Kidney tubule cell (primary cell): ENCODE measurements at places on chromosomes 12 and 14.
A peak's percentile ranks its signal among the peaks of the same experiment; 100 is the strongest.

DNA sequence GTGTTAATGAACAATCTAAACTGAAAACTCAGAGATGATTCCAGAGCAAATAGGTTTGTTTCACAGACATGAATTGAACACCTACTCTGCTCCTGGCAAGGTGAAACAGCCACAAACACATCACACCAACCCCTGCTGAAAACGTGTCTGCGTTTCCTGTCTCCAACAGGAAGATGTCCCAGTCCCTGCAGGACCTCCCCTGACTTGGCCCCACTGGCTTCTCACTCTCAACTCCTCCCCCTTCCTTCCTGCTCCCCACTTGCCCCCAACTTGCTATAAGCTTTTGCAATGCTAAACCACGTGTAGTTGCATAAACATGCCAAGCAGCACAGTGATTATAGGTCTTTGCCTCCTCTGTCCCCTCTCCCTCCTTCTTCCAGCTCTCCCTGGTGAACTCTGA is 567.6 kb downstream of the BCL11B start:
- DNase-seq: no peak

- DNase-seq: no peak
Measured at GRCh38 chr12:121637231-121637914, 11.0 kb downstream of the ORAI1 start.

DNA sequence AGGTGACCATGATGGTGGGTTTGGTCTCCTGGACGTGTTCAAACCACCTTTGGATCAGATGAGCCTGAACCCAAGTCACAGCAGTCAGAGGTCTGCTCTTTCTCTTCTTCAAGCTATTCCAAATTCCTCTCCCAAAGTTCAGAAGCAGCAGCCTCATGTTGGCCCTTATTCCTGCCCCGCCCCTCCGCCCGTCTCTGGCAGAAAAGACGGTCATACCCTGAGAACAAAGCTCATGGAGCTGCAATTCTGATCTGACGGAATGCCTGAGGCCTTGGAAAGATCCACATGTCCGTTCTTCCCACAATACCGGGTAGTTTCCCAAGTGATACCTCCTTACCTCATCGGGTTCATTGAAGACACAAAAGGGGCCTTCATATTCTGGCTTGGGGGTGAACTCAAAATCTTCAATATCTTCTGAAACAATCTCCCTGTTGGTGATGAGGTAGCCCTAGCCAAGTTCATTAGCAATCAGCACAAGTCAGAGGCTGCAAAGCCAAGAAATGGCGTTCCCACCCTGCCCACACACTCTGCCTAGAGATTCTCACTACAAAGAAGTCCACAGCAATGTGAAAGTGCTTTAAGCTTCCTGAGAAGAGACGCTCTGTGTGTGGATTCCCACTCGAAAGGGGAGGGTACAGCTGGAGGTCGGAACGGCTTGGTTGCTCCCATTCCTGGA is 11.2 kb downstream of the POLE start:
- no peak for DNase-seq

- no peak for DNase-seq
Measured at GRCh38 chr14:97710726-97711125, 913.5 kb downstream of the VRK1 start.

DNA sequence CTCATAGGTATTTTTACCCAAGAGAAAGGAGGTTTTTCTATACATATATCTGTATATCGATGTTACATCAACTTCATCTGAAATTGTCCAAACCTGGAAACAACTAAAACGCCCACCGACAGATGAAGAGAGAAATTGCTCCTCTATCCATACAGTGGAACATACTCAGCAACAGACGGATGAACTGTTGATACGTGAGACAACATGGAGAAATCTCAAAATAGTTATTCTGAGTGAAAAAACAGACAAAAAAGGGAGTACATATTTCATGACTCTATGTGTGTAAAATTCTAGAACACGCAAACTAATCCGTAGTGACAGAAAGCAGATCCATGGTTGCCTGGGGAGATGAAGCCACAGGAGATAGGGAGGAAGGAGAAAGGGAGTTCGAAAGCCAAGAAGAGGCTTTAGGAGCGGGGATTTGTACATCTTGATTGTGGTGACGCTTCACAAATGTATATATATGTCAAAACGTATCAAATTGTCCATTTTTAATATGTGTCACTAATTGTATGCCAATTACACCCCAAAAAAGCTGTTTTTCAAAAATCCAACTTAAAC is 37.6 kb upstream of the C14orf180 start:
- DNase-seq: no peak

DNA sequence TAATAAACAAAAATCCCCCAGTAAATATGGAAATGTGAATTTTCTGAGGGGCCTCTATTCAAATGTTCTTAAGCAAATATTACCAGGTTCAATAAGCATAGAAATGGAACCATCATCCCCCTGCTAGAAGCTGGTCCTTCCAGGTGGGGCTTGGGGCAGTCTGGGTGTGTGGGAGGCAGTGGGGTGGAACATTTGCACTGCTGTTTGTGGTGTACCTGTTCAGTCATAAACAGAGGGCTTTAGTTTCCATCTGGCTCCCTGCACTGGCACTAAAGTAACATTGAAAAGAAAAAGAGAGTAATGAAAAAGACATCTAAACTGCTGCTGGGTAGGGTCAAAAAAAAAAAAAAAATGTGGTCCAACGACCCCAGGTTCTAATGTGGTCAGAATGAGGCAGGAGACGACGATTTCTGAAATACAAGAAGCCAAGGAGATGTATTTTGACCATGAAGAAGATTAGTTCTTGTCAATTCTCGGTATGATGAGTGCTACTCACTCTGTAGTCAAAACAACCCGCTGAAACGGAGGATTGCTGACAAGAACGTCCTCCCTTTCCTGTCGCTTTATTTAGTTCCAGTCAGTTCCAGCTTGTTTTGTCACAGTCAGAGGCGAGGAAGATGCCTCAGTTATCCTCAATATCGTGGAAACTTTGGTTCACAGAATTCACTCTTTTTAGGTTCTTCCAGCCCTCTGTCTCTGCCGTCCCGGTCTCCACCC is 44.2 kb upstream of the MANSC4 start:
- no peak for DNase-seq

GRCh38 chr12:88729196-88729595 is 148.9 kb upstream of the KITLG start:
- DNase-seq: no peak

GRCh38 chr12:30905463-30906009 is 21.0 kb upstream of the TSPAN11 start:
- DNase-seq: no peak

DNA sequence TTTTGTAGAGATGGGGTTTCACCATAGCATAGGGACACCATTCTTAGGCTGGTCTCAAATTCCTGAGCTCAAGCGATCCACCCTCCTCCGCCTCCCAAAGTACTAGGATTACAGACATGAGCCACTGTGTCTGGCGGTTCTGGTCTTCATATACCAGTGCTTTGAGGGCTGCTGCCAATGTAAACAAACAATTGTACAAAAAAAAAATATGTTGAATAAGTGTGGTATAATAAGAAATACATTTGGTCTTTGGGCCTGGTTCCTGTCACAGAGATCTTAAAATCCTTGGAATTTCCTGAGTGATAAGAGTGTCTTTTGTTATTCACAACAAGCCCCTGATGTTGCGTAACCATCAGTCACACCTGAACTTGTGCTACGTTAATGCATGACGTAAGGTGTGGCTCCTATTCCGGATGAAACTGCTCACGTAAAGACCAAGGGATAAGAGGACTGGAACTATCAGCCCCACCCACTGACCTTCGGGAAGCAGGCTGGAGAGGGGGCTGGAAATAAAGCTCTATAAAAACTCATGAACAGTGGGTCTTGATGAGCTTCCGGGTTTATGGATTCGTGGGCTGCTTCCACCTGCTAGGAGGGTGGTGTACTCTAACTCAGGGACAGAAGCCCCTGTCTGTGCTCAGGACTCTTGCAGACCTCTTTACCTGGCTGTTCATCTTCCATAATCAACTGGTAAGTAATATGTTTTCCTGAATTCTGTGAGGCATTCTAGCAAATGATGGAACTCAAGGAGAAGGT is 16.5 kb upstream of the RIMKLB start:
- DNase-seq: peak; percentile 39
